ENCODE measurements at places on chromosomes 1 and 21.

DNA sequence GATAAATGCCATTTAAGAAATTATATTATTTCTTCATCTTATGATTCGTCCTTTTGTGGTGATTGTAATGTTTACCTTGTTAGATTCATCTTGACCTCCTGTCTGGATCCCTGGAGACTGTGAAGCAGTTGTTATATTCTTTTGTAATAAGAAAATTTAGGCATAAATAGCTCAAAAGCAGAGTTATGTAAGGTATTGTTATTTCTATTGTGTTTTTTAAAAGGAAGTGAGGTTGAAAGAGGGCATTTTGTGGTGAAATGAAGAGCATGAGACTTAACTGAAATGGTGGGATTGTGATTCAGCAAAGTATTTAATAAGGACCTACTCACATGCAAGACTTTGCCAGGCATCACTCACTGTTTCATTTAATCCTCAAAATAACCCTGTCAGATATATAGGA is 104.0 kb downstream of the PDE4B start:
- ATAC-seq = no peak

GRCh38 chr1:54379555-54380289 is 26.5 kb downstream of the SSBP3 start:
- no peak for ATAC-seq

GRCh38 chr21:27422435-27422834 is 455.5 kb upstream of the ADAMTS5 start:
- ATAC-seq = no peak

GRCh38 chr1:111886741-111887140 is 102.7 kb downstream of the KCND3 start:
- no peak for ATAC-seq

DNA sequence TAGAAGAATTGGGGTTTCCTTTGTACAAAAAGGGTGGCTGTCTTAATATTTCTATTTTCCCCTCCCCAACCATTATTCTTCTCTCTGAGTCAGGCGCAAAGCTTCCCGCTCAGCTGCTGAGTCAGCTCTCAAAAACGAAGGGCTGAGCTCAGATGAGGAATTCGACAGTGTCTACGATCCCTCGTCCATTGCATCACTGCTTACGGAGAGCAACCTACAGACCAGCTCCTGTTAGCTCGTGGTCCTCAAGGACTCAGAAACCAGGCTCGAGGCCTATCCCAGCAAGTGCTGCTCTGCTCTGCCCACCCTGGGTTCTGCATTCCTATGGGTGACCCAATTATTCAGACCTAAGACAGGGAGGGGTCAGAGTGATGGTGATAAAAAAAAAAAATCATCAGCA is 3.0 kb upstream of the TUFT1 start:
- no peak for ATAC-seq

DNA sequence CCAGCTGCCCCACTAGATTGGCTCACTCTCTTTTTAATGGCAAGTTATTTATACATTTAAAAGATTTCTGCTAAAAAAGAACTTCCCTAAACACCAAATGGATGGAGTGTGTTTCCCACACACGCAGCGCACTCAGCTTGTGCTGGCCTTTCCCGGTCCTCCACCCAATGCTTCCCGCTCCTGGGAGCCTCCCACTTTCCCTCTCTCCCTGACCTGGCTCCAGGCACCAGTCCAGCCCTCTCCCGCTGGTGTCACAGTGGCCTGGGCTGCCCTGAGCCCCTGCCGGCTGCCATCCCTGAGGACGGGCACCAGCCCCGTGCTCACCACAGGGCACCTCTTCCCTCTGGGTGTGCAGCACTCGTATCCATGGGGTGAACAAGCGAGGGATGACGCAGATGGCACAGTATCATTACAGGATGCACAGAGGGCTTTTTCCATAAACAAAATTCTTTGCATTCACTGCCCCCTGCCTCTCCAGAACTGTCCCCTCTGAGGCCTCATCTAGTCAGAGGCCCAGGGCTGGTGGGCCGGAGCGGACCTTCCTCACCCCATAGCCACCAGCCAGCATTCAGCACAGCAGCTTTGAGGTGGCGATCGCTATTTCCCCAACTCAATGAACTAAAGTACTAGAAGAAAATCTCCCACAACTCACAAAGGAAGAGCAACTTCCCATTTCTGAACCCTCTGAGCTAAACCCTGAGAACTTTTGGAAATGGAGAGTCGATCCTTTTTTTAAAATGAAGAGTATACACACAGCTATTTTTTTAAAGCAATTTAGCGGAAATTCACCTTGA is 68.5 kb downstream of the SLC37A1 start:
- ATAC-seq = no peak

DNA sequence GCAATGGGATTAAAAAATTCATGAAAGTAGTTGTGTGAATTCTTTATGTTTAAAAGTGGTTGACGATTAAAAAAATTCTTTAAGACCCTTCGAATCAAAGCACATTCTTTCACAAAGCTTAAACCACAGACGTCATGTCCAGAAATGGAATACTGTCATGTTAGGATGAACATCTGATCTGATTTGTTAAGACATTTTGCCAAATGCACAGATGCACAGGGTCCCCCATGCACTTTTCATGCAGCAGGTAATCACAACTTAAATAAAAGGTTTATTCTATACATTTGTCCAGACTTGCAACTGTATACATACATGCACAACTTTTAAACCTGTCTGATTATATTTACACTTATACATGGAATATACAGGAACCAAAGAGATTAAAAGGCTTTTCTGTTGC is 103.3 kb downstream of the NRIP1 start:
- no peak for ATAC-seq

- peak; percentile 65 for ATAC-seq
These were observed 139.8 kb downstream of the AK5 start for GRCh38 chr1:77421504-77422233.

DNA sequence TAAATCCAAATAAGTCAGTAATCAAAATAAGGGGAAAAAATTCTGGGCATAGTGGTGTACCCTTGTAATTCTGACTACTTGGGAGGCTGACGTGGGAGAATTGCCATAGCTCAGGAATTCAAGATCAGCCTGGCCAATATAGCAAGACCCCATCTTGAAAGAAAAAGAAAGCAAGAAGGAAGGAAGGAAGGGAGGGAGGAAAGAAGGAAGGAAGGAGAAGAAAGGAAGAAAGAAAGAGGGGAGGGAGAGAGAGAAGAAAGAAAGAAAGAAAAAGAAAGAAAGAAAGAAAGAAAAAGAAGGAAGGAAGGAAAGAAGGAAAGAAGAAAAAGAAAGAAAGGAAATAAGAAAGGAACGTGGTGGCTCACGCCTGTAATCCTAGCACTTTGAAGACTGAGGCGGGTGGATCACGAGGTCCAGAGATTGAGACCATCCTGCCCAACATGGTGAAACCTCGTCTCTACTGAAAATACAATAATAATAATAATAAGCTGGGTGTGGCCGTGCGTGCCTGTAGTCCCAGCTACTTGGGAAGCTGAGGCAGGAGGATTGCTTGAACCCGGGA is 64.5 kb upstream of the ROR1 start:
- no peak for ATAC-seq

GRCh38 chr1:70043804-70044203 is 161.6 kb downstream of the LRRC40 start:
- no peak for ATAC-seq

- ATAC-seq = peak; percentile 59
These were observed 1.7 kb upstream of the ADAR start for GRCh38 chr1:154609398-154610380.

DNA sequence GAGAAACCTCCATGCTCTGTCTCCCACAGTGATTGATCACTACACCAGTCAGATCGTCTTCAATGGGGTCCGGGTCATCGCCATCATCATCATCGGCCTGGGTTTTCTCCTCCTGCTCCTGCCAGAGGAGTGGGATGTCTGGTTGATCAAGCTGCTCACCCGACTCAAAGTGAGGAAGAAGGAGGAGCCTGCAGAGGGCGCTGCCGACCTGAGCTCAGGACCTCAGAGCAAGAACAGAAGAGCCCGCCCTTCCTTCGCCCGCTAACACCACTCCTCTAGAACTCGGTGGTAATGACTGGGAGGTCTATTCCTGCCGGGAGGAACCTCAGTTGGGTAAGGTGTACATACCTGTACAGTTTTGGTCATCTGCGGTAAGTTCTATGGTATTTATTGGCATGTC is 50.3 kb upstream of the COA6 start:
- ATAC-seq = peak; percentile 45

DNA sequence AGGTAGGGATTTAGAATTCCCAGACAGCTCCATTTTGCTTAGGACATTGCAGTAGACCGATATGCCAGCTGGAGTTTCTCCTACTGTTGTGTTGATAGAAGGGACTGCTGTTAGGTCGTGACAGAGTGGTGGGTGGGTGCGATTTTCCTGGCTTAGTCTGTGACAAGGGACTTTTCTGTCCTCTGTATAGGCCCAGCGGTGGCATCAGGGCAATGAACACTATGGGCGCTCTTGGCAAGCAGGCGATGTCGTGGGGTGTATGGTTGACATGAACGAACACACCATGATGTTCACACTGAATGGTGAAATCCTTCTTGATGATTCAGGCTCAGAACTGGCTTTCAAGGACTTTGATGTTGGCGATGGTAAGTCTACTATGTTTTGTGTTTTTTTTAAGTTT is 321.8 kb downstream of the ZP4 start:
- ATAC-seq = no peak

- ATAC-seq = no peak
These were observed 21.1 kb upstream of the SH2D5 start for GRCh38 chr1:20753589-20753988.

GRCh38 chr1:231233735-231234417 is 7.1 kb upstream of the GNPAT start:
- ATAC-seq = no peak

- no peak for ATAC-seq
These were observed 25.7 kb upstream of the GNG4 start for GRCh38 chr1:235675152-235675890.

DNA sequence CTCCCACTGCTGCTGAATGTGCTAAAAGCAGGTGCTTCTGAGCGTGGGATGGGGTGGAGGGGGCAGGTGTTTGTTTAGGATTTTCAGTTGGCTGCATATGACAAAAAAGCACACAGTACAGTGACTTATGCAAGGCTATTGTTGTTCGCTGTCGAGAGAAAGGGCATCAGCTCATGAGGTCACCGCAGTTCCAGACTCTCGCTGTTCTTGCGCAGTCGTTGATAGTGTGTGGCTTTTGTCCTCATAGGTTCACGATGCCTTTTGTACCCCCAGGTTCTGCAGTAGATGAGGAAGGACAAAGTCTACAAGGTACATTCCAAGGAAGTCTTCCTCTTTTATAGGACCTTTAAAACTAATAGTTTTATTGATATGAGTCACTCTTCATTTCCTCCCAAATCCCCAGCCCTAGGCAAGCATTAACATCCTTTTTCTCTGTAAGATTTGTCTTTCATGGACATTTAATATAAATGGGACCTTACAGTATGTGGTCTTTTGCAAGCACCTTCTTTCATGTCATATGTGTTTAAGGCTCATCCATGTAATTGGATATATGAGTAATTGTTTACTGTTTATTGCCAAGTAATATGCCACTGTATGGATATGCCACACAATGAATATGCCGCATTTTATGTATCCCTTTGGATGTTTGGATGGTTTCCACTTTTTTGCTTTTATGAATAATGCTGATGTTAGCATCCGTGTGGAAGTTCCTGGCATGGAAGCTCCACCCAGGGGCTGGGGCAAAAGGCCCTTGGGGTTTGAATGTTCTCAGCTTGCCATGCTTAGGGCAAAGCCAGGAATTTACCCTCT is 14.5 kb upstream of the NLRP3 start:
- no peak for ATAC-seq

GRCh38 chr1:5821540-5822176 is 170.6 kb downstream of the NPHP4 start:
- no peak for ATAC-seq

DNA sequence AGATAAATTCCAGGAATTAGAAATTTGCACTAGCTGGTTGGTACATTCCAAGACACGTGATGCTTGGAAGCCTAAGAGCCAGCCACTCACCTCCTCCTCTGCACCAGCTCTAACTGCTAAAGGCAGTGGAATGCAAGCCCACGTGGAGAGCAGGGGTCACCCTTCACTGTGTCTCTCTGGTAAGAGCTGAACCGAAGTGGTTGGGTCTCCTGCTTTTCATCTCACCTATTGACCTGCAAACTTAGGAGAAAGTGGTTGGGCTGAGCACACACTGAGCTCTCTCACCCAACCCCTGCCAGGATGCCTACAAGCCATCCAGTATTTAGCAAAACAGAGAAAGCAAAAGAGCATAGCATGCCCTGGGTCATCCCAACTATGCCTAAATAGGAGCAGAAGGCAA is 19.3 kb downstream of the HAO2 start:
- no peak for ATAC-seq

DNA sequence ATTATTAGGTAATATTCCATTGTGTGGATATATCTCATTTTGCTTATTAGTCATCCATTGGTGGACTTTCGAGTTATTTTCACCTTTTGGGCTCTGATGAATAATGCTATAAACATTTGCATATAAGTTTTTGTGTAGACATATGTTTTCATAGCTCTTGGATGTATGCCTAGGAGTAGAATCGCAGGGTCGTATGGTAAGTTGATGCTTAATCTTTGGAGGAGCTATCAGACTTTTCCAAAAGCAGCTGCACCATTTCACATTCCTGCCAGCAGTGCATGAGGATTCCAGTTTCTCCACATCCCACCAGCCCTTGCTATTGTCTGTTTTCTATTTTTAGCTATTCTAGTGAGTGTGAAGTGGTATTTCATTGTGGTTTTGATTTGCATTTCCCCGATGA is 120.3 kb upstream of the TMEM51 start:
- ATAC-seq = no peak

DNA sequence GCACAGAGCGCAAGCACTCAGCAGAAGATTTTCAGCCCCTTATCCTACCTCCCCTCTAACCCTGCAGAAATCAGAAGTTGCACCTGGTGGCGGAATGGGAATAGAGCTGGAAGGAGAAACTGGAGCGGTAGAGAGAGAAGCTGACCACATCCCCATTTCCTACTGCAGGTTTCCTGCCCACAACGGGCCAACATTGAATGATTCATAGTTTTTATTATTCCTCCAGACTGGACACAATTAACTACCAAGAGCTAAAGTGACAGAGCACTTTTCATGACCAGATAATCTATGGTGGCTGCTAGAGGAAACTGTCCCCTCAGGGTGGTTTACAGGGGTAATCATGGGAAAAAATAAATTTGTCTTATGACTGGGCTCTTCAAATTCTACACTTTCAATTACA is 21.3 kb upstream of the LRRC8D start:
- no peak for ATAC-seq

DNA sequence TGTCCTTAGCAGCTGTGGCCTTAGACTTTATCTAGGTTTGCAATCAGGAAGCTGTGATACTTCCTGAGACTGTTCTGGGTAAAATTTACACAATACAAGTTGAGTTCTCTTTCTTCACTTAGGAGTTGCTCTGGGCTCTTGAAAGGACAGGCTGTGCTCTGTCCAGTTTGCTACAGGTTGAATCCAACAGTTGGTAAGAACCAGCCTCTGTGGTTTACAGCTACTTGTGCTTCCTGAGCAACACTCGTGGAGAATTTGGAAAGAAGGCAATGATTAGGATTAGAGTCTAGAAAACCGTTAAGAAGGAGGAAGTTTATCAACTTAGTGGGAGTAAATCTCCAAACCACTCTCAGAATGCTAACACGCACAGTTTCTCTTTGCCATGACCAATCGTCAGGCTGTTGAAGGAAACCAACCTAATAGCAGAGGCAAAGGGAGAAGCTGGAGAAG is 26.8 kb downstream of the GFI1 start:
- ATAC-seq = no peak

Data from activated T-helper 17 cell treated with anti-CD3 and anti-CD28 coated beads, Interleukin-2, amount 50 U/mL, for 72 hours (primary cell).